ENCODE measurements at places on chromosomes 13 and 19. TPM values are rescaled to one million over a fixed set of nuclear protein-coding genes. Genes with fewer than 3 reads are reported as not detected.

The CDX2 gene
- total RNA-seq = not detected

DNA sequence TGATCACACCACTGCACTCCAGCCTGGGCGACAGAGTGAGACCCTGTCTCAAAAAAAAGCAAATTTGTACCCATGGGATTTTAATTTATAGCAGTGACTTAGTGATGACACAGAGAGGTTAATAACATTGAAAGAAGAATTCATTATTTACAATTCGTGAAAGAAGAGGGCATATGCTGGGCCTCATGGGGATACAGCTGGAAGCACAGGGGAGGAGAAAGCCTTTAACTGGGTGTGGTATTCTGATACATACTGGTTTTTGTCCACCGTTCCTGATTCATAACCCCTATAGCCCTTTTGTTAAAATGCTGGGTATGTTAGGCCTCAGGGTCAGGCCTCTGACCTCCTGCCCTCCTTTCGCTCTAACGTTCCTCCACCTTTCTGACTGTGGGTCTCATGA, 10.9 kb downstream of the ZNF264 start:
- DNase-seq = no peak

DNA sequence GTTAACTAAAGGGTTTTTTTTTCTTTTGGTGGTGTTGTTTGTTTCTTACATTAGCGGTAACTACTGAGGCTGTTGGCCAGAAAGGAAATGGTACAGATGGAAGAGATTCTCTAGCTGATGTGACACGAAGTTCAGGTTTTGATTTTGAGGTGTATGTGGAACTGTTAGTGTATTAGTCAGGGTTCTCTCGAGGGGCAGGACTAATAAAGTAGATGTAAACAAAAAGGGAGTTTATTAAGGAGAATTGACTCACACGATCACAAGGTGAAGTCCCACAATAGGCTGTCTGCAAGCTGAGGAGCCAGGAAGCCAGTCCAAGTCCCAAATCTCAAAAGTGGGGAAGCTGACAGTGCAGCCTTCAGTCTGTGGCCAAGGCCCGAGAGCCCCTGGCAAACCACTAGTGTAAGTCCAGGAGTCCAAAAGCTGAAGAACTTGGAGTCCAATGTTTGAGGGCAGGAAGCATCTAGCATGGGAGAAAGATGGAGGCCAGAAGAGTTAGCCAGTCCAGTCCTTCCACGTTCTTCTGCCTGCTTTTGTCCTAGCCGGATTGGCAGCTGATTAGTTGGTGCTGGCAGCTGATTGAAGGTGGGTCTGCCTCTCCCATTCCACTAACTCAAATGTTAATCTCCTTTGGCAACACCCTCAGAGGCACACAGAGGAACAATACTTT, 577.6 kb downstream of the EFNB2 start:
- DNase-seq = no peak

The TLE6 gene
- 0.99 TPM for total RNA-seq

The PSG1 gene
- not detected for total RNA-seq

The ANO8 gene
- total RNA-seq = 1.5 TPM

GRCh38 chr13:49357694-49358093, 86.2 kb downstream of the CAB39L start:
- DNase-seq = peak; percentile 36

DNA sequence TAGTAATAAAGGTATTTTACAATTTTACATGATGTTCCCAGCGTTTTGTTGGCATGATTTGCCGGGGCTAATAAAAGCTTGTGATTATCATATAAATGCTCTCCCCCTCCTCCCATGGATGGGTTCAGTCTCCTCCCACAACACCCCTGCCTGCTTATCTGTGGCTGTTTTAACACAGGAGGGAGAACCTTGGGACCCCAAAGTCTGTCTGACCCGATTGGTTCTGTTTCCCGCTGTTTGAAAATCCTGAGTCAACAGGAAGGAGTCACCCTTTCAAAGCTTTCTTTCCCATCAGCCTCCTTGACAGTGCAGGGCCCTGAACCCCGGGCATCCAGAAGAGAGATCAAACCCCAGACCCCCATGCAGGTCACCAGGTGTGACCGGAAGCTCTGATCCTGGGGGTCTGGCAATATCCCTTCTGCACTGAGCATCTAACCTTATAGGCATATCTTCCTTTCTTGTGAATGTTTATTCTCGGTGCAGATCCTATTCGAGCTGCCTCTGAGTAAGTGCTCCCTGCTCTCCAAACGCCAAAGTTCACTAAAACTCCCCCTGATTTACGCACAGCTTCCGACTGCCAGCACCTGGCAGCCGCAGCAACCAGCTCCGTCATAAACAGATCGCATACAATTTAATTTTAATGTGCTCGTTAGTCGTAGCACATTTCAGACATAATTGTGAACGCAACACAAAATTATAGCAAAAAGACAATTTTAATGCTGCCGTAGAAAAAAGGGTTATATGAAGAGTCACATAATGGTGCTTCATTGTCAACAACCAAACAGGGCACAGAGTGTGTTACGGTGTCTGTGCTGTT, 74.8 kb downstream of the TSHZ3 start:
- DNase-seq = no peak

The ZGLP1 gene
- total RNA-seq = 0.22 TPM

DNA sequence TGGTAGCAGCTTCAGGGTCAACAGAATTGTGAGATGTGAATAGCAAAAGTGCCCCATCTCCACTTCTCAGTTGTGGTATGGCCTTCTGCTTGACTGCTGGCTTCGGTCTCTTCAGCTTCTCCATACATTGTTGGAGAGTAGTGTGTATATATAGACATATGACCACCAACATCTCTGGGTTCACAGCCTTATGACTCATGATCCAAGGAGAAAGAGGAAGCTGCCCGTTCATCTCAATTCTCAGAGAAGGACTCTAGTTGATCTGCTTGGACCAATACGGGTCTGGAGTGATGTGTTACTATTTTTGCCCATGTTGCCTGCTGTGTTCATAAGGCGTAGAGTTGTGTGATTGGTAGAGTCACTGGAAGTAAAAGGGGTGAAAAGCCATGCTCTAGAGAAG, 3.6 kb upstream of the COMMD6 start:
- no peak for DNase-seq

- DNase-seq = no peak
Observed at GRCh38 chr19:33350538-33351309, 22.8 kb upstream of the CEBPG start.

- DNase-seq = no peak
Observed at GRCh38 chr13:46202188-46202795, 9.4 kb upstream of the LRRC63 start.

DNA sequence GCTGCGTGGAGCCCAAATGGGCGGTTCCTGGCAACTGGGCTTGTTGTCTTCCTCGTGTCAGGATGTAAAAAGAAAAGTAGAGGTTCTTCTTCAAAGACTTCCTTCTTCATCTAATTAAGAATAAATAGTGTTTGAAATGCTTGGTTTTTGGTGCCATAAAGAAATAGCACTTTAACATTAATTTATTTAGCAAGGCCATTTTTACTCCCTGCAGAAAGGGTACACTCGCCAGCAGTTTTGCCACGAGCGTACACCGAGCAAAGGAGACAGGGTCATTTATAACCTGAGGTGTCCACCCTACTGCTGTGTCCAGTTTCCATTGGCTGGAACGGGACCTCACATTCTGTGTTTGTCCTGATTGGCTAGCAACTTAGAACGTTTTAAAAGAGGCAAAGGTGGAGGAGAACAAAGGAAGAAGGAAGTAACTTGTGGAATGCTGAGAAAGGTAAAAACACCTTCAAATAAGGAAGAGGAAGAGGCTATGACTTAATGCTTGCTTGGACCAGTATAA, 21.8 kb upstream of the OR10H1 start:
- DNase-seq = no peak

The KLF1 gene
- total RNA-seq = not detected
